Fibroblast of skin of abdomen (primary cell): ENCODE measurements at places on chromosomes 2 and 18.

- DNase-seq: no peak
Measured at GRCh38 chr2:88545118-88545517, 82.1 kb downstream of the EIF2AK3 start.

GRCh38 chr2:208579678-208580077 lies 173.1 kb downstream of the PTH2R start:
- no peak for DNase-seq

DNA sequence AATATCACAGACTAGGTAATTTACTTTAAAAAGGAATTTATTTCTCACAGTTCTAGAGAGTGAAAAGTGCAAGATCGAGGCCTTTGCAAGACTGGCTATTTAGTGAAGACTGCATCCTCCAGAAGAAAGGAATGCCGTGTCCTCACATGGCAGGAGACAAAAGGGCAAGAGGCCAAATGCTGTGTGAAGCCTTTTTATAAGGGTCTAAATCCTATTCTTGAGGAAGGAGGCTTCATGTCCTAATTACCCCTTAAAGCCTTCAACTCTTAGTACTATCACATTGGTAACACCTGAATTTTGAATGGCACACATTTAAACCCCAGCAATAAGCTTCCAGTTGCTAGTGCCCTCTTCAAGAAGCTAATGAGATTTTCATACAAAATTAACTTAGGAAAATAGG lies 1882.3 kb upstream of the PIK3C3 start:
- no peak for DNase-seq

- no peak for DNase-seq
Measured at GRCh38 chr2:43425659-43426058, 170.2 kb downstream of the THADA start.

DNA sequence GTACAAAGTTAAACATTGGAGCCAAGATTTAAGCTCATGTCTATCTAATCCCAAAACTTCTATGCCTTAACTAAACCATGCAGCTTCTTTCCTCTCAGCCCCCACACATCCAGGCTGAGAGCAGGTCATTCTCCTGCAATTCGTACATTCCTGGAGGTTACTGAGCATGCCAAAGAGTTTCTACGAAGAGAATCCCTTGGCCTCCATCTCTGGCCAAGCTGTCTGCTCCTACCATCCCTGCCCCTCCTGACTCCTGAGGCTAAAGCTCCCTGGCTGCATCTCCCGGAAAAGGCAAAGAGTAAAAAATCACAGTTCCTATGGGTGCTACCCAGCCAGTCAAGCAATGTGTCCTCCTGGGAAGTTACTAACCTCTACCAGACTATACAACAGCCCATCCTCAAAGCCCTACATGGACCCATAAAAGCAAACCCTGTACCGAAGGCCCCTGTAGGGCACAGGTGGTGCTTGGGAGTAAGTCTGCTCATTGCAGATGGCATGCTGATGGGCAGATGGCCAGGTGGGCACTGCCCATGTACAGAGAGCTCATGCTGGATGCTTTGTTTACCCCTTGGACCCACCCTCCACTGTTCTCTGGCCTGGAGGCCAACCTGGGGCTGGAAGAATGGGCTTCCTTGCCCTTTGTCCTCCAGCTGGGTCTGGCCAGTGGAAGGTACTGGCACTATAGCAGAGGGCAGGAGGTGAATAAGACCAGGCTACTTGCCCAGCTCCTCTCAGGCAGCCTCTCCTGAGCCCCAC lies 99.5 kb downstream of the TTC32 start:
- DNase-seq: peak; percentile 47

GRCh38 chr2:219638217-219638947 lies 11.0 kb downstream of the SLC4A3 start:
- no peak for DNase-seq

GRCh38 chr2:157362627-157363026 lies 37.0 kb upstream of the ERMN start:
- no peak for DNase-seq

GRCh38 chr2:230794497-230794896 lies 70.2 kb upstream of the ITM2C start:
- peak; percentile 35 for DNase-seq

GRCh38 chr2:229129738-229130371 lies 141.2 kb downstream of the PID1 start:
- no peak for DNase-seq

DNA sequence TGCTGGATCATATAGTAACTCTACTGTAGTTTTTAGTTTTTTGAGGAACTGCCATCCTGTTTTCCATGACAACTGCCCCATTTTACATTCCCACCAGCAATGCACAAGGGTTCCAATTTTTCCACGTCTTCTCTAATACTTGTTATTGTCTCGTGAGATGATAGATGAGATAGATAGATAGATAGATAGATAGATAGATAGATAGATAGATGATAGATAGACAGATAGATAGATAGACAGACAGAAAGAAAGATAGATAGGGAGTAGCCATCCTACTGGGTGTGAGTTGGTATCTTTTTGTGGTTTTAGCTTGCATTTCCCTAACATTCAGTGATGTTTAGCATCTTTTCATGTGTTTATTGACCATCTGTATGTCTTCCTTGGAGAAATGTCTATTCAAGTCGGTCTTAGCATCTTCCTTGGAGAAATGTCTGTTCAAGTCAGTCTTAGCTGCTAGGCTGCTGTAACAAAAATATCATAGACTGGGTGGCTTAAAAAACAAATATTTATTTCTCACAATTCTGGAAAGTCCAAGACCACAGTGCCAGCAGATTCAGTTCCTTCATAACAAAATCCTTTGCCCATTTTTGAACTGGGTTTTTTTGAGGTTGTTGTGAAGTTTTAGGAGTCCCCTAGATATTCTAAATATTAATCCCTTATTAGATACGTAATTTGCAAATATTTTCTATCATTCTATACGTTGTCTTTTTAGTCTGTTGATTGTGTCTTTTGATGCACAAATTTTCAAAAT lies 98.5 kb downstream of the BIN1 start:
- no peak for DNase-seq

GRCh38 chr2:105309147-105309545 lies 20.4 kb downstream of the TGFBRAP1 start:
- no peak for DNase-seq

DNA sequence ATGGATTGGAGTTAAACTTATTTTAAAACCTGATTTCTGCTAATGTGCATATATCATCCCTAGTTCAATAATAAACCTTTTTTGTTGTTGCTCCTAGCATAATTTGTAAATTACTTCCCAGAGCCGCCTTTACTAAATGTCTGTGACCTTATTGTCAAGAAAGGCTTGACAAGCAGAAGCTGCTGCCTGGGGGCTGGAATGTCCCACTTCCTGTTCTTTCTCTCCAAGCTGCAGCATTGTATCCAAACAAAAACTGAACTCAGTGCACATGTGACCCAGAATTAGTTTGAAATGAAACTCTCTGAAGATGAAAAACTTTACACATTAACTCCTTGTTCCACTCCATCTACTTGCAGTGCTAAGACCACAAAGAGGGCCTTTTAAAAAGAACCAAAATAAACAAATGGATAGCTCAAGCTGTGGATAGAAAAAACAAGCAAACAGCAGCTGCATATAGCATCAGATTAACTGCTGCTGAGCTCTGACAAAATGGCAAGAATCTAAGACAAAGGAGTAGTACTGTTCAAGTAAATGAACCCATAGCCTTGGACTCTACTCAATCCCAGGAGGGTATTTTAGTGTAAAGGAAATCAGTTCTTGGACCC lies 99.8 kb upstream of the NEUROD1 start:
- DNase-seq: no peak

- DNase-seq: no peak
Measured at GRCh38 chr2:219731173-219731572, 103.7 kb downstream of the SLC4A3 start.

GRCh38 chr2:237132799-237133198 lies 47.1 kb downstream of the COPS8 start:
- DNase-seq: no peak

- peak; percentile 57 for DNase-seq
Measured at GRCh38 chr2:174334278-174334715, 457 bp upstream of the SP9 start.

DNA sequence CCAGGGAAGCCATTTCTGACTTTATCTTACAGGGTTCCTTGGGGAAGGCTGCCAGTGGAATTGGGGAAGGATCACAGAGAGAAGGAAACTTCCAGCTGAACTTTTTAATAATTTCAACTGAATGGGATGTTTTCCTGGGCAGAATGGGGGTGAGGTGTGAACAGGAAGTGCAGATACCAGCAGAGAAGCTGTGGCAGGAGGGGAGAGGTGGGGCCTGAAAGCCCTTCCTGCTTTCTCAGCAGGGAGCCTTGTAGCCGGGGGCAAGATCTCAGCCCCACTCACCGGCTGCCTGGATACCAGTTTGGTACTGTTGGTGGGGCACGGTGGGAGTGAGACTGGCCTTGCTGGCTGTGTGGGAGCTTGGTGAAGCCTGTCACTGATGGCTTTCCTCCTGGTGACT lies 170.5 kb downstream of the ZBTB7C start:
- DNase-seq: no peak

DNA sequence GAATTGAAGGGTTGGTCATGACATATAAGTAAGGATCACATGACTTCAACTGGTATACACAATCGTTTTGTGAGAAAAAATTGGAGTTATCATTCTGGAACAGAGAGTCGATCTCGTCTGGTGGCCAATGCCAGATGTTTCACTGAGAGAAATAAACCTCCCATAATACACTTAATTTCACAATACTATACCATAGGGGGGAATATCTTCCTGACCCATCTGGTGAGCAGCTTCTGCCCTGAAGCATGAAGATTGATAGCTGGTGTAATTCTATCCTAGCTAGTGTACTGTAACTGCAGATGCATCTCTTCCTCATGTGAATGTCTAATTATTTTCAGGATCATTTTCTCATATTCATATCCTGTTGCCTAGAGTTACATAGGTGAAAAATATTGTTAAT lies 15.7 kb upstream of the CDH7 start:
- DNase-seq: no peak

- DNase-seq: no peak
Measured at GRCh38 chr2:118014492-118014824, 588 bp upstream of the CCDC93 start.

GRCh38 chr2:138447889-138448570 lies 53.5 kb upstream of the SPOPL start:
- DNase-seq: no peak

- no peak for DNase-seq
Measured at GRCh38 chr18:35153609-35154272, 87.1 kb upstream of the ZNF397 start.

DNA sequence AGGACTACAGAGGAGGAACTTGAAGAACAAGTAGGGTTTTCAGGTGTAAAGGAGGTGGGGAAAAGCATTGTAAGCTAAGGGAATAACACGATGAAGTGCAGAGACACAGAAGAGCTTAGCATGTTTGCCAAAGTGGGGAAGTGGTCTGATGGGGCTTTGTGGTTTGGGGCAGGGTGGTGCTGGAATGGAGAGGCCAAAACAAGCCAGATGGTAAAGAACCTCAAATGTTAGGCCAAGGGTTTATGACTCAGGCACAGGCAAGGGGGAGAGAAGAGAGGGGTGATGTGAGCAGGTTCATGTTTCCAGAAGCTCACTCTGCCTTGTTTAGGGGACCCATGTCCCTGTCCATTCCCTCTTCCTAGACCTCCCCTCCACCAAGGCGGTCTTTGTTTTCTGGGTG lies 104.5 kb upstream of the YWHAQ start:
- no peak for DNase-seq

DNA sequence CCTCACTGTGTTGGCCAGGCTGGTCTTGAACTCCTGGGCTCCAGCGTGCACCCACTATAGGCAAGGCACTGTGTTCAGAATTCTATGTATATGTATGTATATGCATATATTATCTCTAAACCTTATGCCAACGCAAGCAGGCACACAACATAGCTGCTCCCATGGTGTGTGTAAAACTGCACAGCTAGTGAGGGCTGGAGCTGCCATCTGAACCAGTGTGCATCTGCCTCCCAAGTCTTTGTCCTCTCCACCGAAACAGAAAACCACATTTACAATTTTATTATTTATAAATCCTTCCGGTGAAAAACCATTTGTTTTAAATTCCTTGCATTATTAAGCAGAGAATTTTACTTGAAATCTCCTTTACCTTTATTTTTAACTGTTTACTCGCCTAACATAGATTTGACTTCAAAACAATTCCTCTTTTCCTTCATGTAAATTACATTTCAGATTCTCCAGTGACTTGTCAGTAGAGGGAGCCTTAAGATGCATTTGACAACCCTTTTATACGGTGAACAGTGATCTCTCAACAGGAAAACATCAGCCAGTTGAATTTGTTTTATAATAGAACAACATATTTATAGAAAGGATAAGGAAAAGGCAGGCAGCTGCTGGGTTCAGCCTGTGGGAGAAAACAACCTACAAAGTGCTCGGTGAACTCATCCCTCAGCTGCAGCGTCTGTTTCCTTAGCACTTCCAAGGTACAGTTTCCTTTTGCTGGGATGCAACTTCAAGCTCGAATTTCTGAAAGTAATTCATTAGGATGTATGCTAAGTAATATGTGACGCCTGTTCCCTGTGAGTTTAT lies 101.2 kb downstream of the MYT1L start:
- DNase-seq: no peak

DNA sequence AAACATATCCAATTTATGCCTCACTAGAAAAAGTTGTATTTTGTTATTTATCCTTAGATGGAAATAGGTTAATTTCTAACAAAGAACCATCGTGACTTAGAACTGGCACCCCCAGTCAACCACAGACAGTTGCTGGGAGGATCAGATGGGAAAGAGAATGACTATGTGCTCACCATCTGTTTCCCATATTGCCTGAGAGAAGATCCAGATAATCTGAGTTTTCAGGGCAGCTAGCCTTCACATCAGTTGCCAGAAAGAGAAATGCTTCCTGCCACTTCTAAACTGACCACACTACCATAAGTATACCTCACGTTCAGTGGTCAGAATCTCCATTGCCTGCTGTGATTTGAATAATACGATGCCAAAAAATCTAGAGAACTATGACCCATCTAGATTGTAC lies 28.4 kb upstream of the NEB start:
- peak; percentile 41 for DNase-seq

GRCh38 chr18:25445430-25445829 lies 93.5 kb upstream of the ZNF521 start:
- DNase-seq: no peak

DNA sequence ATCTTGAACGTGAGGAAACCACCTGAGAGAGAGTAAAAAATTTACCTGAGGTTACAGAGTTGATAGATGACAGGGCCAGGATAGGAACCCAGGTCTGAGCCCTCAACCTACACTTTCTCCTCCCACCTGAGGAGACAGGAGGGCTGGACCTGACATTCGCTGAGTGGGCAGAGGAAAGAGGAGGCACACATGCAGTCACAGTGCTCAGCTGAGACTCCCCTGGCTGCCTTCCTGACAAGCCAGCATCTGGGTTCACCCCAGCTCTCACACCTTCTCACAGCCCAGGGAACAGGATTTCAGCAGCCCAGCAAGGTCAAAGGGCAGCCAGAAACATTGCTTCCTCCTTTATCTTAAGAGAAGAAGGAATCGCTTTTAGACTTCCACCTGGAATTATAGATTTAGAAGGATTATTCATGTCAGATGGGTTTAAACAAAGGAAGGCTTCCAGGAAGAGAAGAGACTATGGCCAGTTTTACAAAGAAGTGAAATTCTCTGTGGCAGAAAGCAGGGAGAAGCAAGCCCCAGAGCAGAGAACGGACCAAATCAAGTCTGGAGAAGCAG lies 18.1 kb upstream of the PKDCC start:
- DNase-seq: no peak
